ENCODE measurements at places on chromosomes 4 and X.

GRCh38 chr4:20253735-20254409 is 2.2 kb downstream of the SLIT2 start:
- DNase-seq = no peak

- DNase-seq = no peak
Measured at GRCh38 chrX:19613645-19614323, 98.5 kb upstream of the MAP3K15 start.

GRCh38 chr4:185573651-185574199 is 38.4 kb upstream of the PDLIM3 start:
- no peak for DNase-seq

GRCh38 chr4:38359113-38359512 is 304.9 kb upstream of the KLF3 start:
- no peak for DNase-seq

DNA sequence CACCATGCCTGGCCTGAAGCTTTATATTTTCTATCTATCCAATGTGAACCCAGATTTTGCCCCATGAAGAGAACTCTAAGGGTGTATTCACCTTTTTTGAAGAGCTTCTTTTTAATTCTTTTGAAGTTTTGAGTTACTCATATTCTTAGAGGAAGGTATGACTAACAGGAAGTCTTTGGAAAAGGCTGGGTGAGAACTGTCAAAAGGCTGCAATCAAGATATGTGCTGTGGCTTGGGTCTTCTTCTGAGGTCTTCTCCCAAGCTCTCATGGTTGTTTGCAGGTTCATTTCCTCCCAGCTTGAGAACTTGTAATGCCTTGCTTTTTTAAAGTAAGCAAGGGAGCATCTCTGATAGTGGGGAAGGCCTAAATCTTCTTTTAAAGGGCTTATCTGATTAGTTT is 3.1 kb upstream of the C4orf17 start:
- DNase-seq = no peak

DNA sequence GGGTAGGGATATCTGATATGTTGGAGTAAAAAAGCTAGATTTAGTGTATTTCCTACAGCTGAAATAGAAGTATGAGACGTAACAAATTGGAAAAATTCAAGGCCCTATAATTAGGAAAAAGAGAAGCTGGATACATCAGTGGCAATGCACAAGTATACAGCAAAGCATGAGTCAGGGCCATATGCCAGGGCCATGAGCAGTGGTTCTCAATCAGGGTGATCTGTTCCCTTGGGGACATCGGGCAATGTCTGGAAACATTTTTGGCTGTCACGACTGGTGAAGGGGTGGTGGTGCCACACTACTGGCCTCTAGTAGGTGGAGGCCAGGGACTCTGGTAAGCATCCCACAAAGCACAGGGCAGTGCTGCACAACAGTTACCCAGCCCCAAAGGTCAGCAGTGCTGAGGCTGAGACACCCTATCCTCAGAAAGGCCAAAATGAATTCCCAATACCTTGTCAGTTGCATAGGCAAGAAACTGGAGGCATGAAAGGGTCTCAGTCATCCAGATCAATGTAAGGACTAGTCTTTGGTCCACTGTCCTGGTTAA is 36.8 kb upstream of the NAP1L5 start:
- no peak for DNase-seq

- DNase-seq = no peak
Measured at GRCh38 chrX:132924426-132924825, 34.0 kb downstream of the HS6ST2 start.

GRCh38 chr4:113116414-113117357 is 67.2 kb downstream of the ANK2 start:
- no peak for DNase-seq

DNA sequence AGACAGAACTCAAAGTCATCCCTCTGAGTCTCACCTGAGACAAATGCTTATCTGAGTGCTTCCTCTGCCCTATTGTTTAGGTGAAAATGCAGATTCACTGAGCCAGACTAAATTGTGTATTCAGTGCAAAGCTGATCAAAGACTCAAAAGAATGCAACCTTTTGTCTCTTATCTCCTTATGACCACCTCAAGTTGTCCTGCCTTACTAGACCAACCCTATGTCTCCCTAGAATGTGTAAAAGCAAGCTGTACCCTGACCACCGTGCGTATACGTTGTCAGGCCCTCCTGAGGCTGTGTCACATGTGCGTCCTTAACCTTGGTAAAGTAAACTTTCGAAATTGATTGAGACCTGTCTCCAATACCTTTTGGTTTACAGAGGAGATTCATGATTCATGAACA is 63.6 kb upstream of the SH3RF1 start:
- DNase-seq = no peak

- no peak for DNase-seq
Measured at GRCh38 chrX:77436682-77437081, 10.5 kb upstream of the FGF16 start.

DNA sequence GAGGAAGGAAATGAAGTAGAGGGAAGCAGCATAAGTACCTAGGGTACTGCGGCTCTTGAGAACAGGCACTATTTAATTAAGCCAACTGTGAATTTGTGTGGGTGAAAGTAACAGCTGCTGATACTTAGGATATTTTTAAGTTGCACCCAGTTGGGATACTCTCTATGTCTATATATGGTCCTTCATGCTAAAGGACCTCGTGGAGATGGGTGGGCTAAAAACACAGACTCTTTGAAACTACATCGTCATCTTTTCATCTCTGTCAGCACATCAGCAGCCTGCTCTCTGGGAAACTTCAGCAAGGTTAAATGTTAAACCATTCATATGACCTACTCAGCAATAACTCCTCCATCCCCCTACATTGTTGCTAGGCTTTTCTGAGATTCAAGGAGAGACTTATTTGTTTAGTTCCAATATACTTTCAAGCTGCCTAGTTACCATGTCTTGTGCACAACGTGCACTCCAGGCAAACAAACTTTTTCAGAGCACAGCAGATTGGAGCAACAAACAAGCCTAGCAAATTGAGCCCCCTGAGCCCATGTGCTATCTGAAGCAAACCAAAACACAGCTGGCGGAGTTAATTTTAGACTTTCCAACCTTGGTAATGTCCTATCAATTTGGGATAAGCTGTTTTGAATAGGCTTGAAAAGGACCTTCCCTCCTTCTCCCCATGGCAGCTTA is 6.2 kb upstream of the MOB1B start:
- DNase-seq = no peak

GRCh38 chr4:17807446-17807845 is 3.1 kb downstream of the DCAF16 start:
- DNase-seq = no peak

GRCh38 chr4:8320386-8320750 is 50.8 kb downstream of the HTRA3 start:
- DNase-seq = no peak

GRCh38 chr4:116400480-116400879 is 684.9 kb downstream of the TRAM1L1 start:
- DNase-seq = no peak

GRCh38 chr4:79206660-79207059 is 119.2 kb downstream of the NAA11 start:
- no peak for DNase-seq

- DNase-seq = no peak
Measured at GRCh38 chr4:38800366-38800765, 4.2 kb downstream of the TLR1 start.

DNA sequence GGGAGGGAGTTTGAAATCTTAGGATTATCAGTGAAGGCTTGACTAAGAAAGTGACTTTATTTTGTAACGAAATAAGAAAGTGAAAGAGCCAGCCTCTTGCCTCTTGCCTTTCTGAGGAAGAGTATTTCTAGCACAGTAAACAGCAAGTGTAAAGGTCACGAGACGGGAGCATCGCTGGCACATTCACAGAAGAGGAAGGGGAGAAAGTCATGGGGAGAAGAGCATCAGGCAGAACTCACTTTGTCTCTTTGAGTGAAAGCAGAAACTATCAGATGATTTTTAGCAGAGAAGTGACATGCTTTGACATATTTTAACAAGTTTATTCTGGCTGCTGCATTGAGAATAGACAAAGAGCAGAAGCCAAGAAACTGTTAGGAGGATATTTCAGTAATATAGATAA is 313.8 kb downstream of the CAMK2D start:
- DNase-seq = peak; percentile 49

GRCh38 chr4:139833151-139833910 is 167.7 kb downstream of the MGST2 start:
- no peak for DNase-seq

DNA sequence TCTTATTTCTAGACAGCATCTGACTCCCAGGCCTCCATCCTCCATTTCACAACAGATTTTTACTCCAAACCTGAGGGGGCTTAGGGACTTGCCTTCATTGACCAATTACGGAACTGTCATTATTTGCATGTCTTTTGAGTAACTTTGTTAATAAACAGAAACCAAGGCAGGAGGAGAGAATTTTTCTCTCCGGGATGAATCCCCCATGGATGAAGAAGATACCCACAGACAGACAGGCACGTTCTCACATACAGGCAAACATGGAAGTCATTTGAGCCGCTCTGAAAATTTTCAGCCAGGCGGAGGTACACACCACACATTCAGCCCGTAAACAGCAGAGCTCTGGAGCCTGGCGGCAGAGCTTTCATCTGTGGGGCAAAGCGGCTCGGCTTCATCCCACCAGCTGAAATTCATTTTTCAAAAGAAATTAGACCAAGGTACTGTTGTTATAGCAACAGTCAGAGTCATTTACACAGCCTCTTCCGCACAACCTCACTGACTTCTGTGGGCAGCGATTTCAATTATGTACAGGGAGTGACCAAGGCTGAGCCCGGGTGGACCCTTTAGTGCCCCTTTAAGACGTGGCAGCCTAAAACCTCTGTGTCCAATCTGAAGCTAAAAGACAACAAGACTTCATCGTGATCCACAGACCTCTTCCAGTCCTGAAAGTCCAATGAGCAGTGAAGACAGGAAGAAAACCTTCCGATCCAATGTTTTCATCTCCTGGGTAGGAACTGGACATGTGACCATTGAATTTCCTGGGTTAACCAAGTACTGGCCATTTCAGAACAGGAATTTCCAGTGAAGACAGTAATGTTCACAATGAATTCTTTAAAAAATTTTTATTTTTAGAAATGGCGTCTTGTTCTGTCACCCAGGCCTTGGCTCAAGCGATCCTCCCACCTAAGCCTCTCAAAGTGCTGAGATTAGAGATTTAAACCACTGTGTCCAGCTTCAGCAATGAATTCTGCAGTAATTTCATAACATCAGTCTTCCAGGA is 237.0 kb downstream of the MGST2 start:
- DNase-seq = peak; percentile 43

DNA sequence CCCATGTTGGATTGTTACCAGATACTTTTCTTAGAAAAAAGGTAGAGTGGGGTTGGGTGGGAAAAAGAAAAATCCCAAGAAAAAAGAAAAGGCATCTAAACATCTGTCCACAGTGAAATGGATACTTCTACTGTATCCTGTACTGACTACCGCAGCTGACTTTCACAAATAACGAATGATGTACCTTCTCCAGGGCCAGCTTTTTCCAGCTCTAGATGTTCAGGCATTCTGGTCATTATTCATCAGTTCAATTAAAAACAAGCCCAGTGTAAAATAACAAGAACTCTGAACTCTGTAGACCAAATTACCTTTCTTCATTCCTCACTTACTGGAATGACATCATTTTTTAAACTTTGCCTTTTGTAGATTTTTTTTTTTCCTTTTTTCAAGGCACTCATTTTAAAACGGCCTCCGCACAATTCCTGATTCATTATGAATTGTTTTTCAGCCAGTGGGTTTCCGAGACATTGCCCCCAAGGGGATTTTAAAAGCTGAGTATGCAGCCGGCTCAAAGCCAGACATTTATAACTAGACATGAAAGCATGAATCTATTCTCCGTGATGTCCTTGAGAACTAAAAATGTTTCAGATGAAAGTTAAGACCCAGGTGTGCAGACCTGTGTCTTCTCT is 113.5 kb downstream of the PRKX start:
- DNase-seq = no peak

GRCh38 chrX:40098264-40099054 is 701 bp upstream of the BCOR start:
- DNase-seq = no peak

- no peak for DNase-seq
Measured at GRCh38 chr4:74415602-74416300, 29.2 kb upstream of the AREG start.

GRCh38 chrX:18098763-18099162 is 121.9 kb downstream of the BEND2 start:
- no peak for DNase-seq

DNA sequence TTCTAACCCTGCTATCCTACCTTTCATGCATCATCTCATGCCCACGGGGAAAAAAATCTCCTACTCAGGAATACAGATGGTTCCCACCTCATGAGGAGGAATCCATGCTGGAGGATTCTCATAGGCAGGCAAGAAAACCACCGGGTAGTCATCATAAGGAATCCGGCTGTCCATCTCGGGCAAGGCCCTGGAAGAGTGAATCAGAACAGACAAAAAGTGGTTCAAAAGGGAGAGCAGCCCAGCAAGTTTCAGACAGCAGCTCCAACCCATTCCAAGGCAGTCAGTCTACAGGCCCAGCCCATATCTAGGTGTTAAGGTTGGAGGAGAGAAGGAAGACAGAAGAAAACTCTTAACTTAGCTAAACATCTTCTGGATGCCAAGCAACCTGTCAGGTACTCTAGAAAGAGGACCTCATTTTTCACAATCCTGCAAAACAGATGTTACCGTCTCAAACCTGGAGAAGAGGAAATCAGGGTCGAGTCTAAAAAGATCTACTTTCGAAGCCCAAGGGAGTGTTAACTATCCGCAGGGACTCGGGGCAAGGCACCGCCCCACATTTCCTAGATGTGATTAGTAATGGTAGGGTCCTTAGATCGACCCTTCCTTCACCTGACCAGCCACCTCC is 447 bp downstream of the PDZD11 start:
- no peak for DNase-seq

DNA sequence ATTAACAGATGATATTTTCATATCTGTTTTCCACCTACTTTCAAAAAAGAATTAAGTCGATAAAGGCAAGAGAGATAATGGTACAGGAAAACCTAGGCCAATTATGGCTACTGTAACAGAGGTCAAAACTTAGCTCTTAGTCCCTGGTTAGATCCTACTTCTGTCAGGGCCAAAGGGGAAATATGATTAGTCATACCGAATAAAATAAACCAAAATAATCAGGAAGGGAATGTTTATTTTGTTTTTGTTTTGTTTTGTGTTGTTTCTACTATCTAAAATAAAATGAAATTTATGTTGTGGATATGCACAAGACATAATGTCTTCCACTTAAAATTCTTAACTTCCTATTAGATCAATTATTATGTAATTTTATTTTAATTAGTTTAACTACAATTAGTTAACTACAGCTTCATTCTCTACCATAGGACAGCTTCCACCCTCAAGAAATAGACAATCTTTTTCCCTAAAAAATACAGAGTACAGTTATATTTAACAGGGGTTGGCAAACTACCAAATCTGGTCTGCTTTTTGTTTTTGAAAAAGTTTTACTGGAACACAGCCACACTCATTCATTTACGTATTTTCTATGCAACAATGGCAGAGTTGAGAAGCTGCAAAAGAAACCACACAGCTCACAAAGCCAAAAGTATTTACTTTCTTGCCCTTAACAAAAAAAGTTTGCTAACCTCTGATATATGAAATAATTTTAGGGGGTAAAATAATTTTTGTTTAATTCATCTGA is 25.4 kb downstream of the TMEM47 start:
- no peak for DNase-seq

All from inflammatory macrophage treated with lipopolysaccharide for 1 hour (primary cell).